ENCODE measurements at places on chromosomes 11 and 22.

DNA sequence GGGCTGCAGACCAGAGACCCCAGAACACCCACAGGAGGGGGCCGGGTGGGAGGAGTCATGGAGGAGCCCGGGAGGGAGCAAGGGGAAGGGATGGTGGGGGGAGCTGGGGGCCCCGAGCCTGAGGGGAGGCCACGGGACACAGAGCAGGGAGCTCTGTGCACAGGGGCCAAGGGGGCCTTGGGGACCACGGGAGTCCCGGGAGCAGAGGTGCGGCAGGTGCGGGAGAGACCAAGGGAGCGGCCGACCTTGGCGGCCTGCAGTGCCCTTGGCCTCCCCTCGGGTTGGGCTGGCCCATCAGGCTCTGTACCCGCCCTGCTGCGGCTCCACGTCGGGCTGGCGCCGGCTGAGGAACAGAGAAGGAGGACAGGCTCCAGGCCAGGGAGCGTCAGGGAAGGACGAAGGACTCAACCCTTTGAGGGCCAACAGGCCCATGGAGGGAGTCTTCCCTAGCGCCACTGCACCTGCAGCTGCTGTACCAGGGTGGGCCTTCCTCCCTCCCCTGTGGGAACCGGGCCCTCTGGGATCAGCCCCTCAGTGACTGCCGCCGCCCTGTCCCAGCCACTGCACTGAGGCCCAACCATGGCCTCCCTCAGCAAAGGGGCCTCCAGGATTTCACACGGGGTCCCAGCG is 17.8 kb upstream of the BRSK2 start:
- no peak for DNase-seq

DNA sequence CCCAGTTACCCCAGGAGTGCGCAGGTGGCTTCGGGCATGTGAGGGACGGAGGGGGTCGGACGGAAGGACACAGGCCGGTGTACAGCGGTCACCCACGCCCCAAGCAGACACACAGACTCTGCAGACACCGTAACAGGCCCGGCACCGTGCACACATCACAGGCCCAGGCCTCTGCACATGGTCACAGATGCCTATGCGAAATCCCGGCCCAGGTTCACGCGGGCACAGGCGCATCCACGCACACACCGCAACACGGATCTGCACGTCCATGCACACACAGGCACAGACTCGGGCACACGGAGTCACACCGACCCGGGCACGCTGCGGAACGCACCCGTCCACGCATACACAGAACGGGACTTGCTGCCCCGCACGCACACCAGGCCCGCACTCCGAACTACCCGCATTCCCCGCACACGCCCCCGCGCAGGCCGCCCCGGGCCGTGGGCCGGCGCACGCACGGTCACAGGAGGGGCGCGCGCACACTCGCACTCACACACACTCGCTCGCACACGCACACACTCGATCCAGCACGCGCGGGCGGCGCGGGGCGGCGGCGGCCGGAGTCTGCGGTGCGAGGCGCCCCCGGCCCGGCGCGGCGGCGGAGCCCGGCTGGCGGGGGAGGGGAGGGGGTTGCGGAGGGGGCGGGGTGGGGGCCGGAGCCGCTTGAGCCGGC is at the start of gene MGAT3:
Gene MGAT3, plus strand, starts transcription at position 491 of the 676 bp plus-strand sequence. CDS start 30,336 bp downstream, outside the sequence.
- peak; percentile 39 for DNase-seq

GRCh38 chr22:35537232-35537631 is 3.4 kb upstream of the RASD2 start:
- DNase-seq: no peak

DNA sequence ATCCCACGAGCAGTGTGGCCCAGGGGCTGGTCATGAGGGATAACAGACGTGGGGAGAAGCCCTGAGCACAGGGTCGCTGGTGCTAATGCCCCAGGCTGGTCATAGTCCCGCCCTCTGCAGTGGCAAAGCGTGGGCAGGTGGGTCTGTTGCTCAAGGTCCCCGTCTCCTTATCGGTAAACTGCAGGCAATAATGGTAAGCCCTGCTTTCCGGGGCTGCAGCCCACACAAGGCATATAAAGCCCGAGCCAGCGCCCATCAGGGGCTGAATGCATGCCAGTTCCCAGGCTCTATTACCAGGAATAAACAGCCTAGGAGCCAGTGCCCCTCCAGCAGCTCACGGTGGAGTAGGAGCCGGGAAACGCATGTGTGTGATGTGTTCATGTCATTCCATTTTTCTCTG is 261.0 kb downstream of the BRD1 start:
- DNase-seq: no peak

DNA sequence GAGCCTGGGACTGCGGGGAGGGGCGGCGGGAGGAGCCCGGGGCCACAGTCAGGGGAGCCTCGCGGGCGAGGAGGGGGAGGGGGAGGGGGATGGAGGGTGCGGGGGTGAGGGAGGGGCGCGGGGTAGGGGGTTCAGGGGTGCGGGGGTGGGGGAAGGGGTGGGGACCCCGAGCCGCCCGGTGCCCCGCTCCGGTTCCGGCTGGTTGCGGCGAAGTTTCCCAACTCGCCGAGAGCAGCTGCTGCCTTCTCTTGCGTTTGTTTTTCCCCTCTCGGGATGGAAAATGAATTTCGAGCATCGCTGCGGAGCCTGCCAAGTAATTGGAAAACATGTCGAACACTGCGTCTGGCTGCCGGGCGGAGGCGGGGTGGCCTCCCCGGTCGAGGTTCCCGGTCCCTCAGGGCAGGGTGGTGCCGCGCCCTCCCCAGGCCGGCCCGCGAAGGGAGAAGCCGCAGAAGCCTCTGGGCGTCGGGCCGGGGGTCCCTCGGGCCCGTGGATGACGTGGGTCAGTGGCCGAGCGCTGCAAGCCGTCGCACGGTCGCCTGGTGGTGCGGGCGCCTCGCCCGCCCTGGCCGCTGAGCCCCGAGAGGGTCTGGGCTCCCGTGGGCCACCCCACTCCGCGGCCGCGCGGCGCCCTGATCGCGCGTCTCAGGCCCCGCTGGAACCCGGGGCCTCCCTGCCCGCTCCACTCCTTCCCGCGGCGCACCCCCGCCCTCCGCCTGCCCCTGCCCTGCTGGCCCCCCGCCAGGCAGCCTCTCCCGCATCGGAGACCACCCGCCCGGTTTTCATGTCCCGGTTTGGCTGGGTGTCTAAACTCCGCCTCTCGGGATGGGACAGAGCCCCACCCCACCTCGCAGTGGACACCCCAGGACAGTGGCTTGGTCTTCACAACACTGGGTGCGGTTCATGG is 12.1 kb downstream of the SPATA19 start:
- peak; percentile 34 for DNase-seq

DNA sequence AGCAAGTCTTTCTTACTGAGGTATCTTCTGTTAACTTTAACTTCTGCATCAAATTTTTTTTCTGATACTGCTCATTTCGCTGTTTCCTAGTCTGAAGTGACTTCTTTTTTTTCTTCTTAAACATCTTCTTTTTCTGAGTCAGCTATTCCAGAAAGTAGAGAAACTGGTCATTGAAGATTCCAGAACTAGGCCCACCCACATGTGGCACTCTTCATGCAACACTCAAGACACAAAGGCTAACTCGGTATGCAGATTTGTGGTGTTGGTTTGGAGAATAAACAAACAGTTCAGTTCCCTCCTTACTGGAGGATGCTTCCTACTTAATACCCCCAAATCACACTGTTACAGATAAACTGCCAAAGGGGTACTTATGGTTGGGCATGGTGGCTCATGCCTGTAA is 25.2 kb upstream of the MTCH2 start:
- no peak for DNase-seq

DNA sequence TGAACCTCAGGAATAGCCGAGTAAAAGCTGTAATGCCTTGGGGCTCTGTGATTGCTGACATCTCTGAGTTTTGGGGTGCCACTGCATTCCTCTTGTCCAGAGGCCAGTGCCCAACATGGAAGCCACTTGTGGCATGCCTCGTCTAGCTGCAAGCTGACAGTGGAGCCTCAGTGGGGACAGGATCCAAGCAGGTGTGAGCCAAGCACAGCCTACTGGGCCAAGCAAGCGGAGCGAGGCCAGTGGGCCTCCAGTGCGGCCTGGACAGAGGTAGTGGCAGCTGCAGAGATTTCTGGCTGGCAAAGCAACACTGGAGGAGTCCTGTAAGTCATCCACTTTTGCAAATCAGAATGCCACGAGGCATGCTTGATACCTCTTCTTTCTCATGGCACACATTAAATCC is 1038.2 kb upstream of the CNTN5 start:
- DNase-seq: no peak

GRCh38 chr22:27110665-27111451 is 453.5 kb downstream of the MIAT start:
- DNase-seq: no peak

- DNase-seq: no peak
Measured at GRCh38 chr11:130122141-130122575, 37.4 kb upstream of the ST14 start.

- no peak for DNase-seq
Measured at GRCh38 chr11:108037636-108038035, 28.9 kb downstream of the CUL5 start.

DNA sequence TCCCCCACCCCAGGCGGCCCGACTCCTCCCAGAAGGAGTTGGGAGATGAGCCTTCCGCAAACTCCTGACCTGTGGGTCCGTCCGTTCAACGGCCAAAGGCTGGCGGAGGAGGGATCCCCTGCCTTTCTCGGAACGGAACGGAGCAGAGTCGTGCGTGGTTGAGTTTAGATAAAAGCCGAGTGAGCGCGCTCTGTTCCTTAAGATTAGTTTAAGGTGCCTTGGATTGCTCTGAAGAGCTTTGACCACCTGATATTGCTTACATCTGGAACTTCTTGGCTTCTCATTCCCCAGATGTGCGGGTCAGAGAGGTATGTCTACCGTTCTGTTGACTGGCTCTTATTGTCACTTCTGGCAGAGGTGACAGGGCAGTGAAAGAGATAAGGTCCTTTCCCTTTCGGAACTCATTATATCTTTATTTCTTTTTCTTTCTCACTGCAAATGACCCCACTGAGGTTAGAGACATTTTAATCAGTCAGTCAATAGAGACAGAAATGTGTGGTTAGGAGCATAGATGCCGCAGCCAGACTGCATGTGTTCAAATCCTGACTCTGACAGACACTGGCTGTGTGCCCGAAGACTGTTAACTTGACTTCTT is at the start of gene TRIM6:
Gene TRIM6, plus strand, starts transcription at position 31 of the 595 bp plus-strand sequence. Its CDS starts 261 bp downstream, at position 292.
- peak; percentile 10 for DNase-seq

- DNase-seq: no peak
Measured at GRCh38 chr11:43541993-43542392, 138.5 kb upstream of the HSD17B12 start.

GRCh38 chr22:36419177-36419911 is 31.6 kb upstream of the MYH9 start:
- DNase-seq: no peak

DNA sequence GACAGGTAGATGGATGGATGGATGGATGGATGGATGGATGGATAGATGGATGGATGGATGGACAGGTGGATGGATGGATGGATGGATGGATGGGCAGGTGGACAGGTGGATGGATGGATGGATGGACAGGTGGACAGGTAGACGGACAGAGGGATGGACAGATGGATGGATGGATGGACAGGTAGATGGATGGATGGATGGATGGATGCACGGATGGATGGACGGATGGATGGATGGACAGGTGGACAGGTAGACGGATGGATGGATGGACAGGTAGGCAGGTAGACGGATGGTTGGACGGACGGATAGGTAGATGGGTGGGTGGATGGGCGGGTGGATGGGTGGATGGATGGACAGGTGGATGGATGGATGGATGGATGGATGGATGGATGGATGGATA is 24.3 kb downstream of the PDGFB start:
- peak; percentile 12 for DNase-seq

All from dorsolateral prefrontal cortex (tissue), 122 donors.